ENCODE measurements at places on chromosomes 2 and 18. TPM values are rescaled to one million over a fixed set of nuclear protein-coding genes. Genes with fewer than 3 reads are reported as not detected.

Gene CNTNAP5
- 0.22 TPM for total RNA-seq

- no peak for DNase-seq
- no peaks in the 10 kb centered on the region for H3K4me1 ChIP-seq
- no peak overlapping the region for H3K4me3 ChIP-seq
- H3K27ac ChIP-seq: no peak overlapping the region
- H3K36me3 ChIP-seq: no peaks in the 10 kb centered on the region
Measured at GRCh38 chr2:60214626-60214875, 338.9 kb downstream of the BCL11A start.

Gene LYPD6B
- total RNA-seq: not detected

Gene PRKAG3
- total RNA-seq: not detected

GRCh38 chr18:69974365-69974764 is 26.7 kb upstream of the CD226 start:
- no peak overlapping the region for H3K27ac ChIP-seq
- DNase-seq: no peak
- no peak overlapping the region for H3K4me3 ChIP-seq
- H3K36me3 ChIP-seq: no peaks in the 10 kb centered on the region

Gene SYT4
- total RNA-seq: not detected

Measured in tibial nerve (tissue), 4 donors.